MCF 10A (cell line): ENCODE measurements at places on chromosomes 3 and 15. TPM values are rescaled to one million over a fixed set of nuclear protein-coding genes. Genes with fewer than 3 reads are reported as not detected.

Gene DGKG
- not detected in 2 replicates for total RNA-seq

Gene GRIP2
- not detected in 2 replicates for total RNA-seq

Gene C3orf22
- not detected in 2 replicates for total RNA-seq

Gene GDPGP1
- 3.4 and 6.6 TPM in 2 replicates for total RNA-seq

Gene GOLGA6B
- not detected in 2 replicates for total RNA-seq

Gene PYGO1
- 3.9 and 5.1 TPM in 2 replicates for total RNA-seq

Gene CAPN3
- total RNA-seq: 4.7 and 7.5 TPM in 2 replicates

Gene ASTE1
- total RNA-seq: 2.7 and 3.3 TPM in 2 replicates

Gene FAM98B
- 26.5 and 33.1 TPM in 2 replicates for total RNA-seq

Gene LINGO1
- total RNA-seq: not detected in 2 replicates

Gene BFSP2
- not detected in 2 replicates for total RNA-seq

Gene ADAMTS17
- 4.0 and 7.7 TPM in 2 replicates for total RNA-seq

Gene NEK10
- 0.44 and 1.1 TPM in 2 replicates for total RNA-seq

Gene ZDHHC23
- total RNA-seq: 7.4 TPM in 2 replicates

Gene LYSMD4
- total RNA-seq: 5.7 and 9.0 TPM in 2 replicates

Gene RNF111
- total RNA-seq: 29.2 and 32.8 TPM in 2 replicates

Gene CCDC54
- total RNA-seq: not detected in 2 replicates

Gene FANCD2OS
- total RNA-seq: not detected in 2 replicates

Gene RBP2
- not detected in 2 replicates for total RNA-seq

Gene SPESP1
- 16.8 and 17.6 TPM in 2 replicates for total RNA-seq

Gene SLC22A13
- 1.7 and 1.9 TPM in 2 replicates for total RNA-seq

Gene CFAP100
- total RNA-seq: not detected in 2 replicates

Gene UBA7
- total RNA-seq: 3.8 and 6.6 TPM in 2 replicates

Gene VILL
- not detected in 2 replicates for total RNA-seq

Gene SEMA6D
- 0.65 and 1.1 TPM in 2 replicates for total RNA-seq

Gene ZBED2
- total RNA-seq: 6.5 and 19.0 TPM in 2 replicates

Gene POPDC2
- 0.91 and 0.93 TPM in 2 replicates for total RNA-seq

Gene PDIA3
- 630 and 765 TPM in 2 replicates for total RNA-seq

Gene FOXB1
- total RNA-seq: not detected in 2 replicates

Gene TUSC7
- total RNA-seq: not detected in 2 replicates

Gene LIPH
- total RNA-seq: 0.07 and 0.32 TPM in 2 replicates

Gene TNFAIP8L3
- 2.6 and 4.2 TPM in 2 replicates for total RNA-seq

Gene AHSG
- not detected in 2 replicates for total RNA-seq

Gene LCTL
- not detected in 2 replicates for total RNA-seq

Gene KNG1
- total RNA-seq: not detected in 2 replicates

Gene CPB1
- total RNA-seq: not detected in 2 replicates

Gene UBAP1L
- total RNA-seq: 3.0 and 3.5 TPM in 2 replicates

Gene ALG1L2
- total RNA-seq: not detected in 2 replicates

Gene GCNT3
- total RNA-seq: not detected in 2 replicates

Gene ANKUB1
- not detected in 2 replicates for total RNA-seq

Gene TMEM207
- not detected in 2 replicates for total RNA-seq

Gene CLDN18
- not detected in 2 replicates for total RNA-seq

Gene C3orf49
- not detected in 2 replicates for total RNA-seq

Gene MTMR10
- 11.4 and 13.0 TPM in 2 replicates for total RNA-seq

Gene PCCB
- total RNA-seq: 51.7 and 54.0 TPM in 2 replicates

Gene AGTR1
- total RNA-seq: not detected in 2 replicates
